ENCODE measurements at places on chromosomes 7 and 10.

- DNase-seq = no peak
These were observed 114.1 kb upstream of the CARD11 start for GRCh38 chr7:3157566-3158287.

DNA sequence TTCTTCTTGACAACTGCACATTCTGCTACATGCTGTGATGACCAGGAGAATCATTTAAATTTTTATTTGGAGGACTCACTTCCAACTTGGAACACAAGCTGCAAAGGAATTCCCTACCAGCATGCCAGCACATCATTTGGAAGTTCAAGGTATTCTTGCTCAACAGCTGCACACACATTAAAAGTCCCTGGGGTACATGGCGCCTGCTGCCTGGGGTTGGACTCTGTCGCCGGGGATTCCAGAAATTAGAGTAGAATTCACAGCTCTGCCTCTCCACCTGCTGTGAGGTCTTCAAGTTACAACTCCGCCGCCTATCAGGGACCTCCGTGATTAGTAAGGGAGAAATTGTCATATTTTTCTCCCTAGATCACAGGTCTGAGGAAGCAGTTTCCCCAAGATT, 1.1 kb downstream of the ZNF32 start:
- DNase-seq = no peak

DNA sequence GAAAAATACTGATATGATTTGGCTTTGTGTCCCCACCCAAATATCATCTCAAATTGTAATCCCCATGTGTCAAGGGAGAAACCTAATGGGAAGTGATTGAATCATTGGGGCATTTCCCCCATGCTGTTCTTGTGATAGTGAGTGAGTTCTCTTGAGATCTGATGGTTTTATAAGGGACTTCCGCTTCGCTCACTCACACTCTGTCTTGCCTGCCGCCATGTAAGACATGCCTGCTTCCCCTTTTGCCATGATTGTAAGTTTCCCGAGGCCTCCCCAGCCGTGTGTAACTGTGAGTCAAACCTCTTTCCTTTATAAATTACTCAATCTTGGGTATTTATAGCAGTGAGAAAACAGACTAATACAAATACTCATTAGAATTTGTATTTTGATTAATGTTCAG, 5.1 kb upstream of the MRPS17 start:
- DNase-seq = no peak

DNA sequence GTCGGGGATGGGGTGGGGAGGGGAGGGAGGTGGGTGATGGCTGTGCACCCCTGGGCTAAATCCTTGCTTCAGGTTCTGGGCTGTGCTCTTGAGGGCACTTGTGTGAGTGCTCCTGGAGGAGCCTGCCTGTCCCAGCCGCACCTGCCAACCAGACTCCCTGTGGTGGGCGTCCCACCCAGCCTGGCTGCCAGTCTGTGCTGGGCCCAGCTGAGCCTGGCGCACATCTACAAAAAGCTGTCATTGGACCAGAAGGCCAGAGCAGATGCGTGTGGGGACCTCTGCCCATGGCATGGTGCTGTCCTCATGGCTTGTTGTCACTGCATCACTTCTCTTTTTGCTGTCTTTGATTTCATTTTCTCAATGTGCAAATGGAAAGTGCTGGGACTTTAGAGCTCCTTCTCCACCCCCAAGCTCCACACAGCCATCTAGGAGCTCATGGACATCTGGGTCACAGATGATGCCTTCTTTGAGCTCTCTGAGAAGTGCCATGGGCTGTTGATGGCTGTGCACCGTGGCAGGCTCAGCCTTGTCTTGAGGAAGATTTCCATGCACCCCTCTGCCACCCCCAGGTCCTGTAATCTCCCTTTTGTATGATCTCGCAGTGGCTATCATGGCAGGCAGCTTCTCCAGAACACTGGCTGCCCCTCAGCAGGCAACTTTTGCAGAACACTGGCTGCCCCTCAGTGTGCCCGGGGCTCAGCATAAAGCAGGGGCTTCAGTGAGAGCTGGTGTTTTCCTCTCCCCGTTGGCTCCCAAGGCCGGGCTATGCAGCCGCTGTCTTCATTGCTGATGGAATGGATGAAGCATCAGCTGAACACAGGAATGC, 83.9 kb downstream of the ADCY1 start:
- DNase-seq = no peak

DNA sequence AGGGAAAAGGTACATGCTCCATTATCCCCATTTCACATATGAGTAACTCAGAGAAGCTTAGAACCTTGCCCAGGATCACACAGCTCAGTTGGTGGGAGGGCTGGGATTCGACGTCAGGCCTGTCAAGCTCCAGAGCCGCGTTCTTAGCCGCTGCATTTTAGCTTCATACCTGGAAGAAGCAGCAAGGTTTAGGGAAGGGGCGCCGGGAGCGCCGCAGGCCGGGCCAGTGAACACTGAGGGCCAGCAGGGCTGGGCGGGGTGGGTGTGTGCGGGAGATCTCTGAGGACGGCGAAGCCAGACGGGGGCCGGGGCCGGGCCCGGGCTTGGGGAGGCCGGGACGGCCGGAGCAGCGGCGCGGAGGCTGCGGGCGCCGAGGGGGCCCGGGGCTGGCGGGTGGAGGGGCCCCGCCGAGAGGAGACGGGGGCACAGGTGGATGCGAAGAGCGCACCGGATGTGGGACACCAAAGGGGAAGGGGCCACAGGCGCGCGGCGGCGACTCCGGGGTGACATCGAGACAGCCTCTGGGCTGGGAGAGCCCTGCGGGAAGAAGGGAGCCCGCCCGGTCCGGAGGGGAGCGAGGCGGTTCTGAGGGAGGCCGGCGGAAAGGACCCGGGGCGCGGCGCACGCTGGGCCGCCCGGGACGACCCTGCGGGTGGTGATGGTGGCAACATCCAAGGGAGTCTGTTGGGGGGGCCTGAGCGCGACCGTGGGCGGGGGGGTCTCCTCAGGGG, 498 bp downstream of the NDST2 start:
- DNase-seq = peak; percentile 33

DNA sequence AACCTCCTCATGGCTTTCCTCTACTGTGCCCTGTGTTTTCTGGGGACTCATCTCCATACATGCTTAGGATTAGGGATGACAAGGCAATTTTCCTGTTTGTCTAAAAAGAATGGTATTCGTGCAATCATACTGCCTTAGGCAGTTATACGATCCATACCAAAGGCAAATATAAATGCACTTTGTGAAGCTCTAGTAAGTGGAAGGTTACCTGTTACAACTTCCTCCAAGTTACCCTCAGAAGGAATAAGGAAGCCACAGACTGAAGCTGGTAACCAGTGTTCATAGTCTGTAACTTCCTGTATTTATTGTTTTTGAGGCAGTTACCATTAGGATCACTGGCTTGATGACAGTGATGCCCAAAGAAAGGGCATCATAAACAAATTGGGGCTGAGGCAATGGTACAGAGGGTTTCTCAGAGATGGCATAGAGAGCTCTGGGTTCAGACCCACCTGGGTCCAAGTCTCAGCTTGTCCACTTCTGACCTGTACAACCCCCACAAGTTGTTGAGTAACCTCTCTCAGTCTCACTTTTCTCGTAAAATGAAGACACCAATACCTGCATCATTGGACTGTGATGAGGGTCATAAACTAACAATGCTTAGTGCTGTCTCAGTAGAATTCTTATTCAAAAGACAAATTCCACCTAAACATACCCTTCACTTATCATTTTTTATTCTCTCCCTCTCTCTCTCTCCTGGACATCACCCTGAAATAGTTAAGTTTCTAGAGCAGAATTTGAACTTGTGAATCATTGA, 138.2 kb downstream of the ELMO1 start:
- no peak for DNase-seq

DNA sequence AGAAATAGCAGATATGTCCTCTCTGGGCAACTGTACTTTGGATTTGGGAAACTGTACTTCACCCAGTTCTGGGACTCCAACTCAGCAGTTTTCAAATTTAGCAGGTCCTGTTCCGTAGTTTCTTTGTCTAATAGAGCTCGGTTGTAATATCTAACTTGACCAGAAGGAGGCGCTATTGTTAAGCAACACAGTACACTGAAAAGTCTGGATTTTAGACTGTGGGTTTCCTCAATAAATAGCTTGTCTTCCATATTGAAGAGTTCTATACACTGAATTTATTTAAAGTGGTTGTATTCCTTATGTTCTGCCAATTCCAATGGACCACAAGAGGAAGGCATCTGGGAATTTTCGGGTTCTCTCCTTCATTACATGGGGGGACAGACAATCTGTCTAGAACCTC, 39.8 kb downstream of the ELFN1 start:
- DNase-seq = no peak

GRCh38 chr7:39459636-39460035, 106.6 kb upstream of the YAE1 start:
- no peak for DNase-seq

GRCh38 chr7:130266258-130266960, at the start of gene CPA2:
CPA2 (plus strand) TSS chr7:130266863; CDS start chr7:130266882, 19 bp downstream.
- DNase-seq = no peak

DNA sequence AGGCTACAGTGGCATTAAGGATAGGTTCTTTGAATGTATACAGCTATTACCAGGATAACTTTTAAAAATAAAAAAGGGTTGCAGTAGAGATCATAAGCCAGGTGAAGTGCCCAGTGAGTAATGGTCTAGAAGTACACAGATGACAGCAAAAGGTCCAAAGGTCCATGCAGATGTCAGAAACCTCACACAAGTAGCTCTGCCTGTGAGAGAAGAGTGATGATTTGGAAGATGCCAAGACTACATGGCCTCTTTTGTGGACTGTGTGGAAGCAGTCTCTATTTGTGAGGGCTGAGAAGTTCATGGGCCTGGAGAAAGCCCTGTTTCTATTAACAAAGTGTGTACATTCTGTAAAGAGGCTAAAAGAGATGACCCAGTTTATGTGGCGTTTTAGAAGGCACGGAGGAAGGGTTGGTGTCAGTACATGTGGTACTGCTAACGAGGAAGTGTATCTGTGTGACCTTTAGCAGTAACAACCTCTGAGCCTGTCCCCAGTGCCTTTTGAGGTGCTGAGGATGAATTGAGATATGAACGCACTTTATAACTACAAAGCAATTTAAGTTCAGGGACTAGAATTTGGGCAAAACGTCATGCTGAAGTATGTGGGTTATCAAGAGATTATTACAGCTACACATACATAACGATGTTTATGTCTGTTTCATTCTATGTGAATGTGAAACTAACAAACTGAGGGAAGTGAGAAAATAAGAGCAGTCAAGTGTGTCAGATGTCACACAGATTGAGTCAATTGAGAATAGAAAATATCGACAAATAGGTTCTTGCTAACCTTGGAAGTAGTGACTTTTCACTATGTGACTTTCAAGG, 7.6 kb downstream of the CYCS start:
- DNase-seq = no peak

DNA sequence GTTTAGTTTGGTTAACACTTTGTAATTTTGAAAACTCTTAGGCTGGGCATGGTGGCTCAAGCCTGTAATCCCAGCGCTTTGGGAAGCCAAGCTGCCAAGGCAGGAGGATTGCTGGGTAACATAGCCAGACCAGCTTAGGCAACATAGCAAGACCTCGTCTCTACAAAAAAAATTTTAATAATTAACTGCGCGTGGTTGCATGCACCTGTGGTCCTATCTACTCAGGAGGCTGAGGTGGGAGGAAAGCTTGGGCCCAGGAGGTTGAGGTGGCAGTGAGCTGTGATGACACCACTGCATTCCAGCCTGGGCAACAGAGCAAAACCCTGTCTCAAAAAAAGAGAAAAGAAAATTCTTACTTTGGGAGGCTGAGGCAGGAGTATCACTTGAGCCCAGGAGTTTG, 18.2 kb downstream of the MYOZ1 start:
- no peak for DNase-seq

GRCh38 chr7:97145068-97145467, 27.6 kb downstream of the SDHAF3 start:
- no peak for DNase-seq

DNA sequence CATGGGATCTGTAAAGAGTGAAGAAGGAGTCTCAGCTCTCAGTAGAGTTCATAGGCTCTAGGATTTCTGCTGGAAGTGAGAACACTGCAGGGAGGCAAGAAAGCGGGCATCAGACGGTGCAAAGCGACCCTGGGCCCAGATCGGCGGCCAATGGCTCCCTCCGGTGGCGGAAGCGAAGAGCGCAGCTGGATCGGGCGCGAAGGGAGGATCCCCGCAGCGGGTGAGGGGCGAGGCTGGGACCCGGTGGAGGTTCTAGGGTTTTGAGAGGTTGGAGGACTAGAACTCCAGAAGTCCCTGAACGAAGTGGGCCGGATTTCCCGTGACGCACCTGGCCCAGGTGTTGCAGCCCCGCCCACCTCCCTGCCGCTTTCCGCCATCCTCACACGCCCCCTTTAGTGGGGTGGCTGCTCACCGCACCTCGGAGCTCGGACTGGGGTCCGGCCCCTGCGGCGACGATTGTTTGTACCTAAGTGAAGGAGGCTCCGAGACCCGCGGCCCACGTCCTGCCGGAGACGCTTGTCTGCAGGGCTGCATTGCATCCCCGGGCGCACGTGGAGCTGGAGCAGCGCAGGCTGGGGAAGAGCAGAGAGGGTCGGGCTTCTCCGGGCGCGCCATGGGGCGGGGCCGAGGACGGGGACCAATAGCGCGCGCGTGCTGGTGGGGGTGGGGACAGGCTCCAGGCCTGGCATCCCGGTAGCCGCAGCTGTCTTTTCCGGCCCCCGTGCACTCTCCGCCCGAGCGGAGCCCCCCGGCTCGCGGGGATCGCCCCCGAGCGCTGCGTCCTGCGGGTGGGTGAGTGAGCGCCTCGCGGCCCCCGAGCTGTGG, at the start of gene SLC12A9:
SLC12A9 (plus strand) TSS at position 666 of the 825 bp plus-strand sequence. CDS start 1,485 bp downstream, outside the sequence.
- peak; percentile 85 for DNase-seq

DNA sequence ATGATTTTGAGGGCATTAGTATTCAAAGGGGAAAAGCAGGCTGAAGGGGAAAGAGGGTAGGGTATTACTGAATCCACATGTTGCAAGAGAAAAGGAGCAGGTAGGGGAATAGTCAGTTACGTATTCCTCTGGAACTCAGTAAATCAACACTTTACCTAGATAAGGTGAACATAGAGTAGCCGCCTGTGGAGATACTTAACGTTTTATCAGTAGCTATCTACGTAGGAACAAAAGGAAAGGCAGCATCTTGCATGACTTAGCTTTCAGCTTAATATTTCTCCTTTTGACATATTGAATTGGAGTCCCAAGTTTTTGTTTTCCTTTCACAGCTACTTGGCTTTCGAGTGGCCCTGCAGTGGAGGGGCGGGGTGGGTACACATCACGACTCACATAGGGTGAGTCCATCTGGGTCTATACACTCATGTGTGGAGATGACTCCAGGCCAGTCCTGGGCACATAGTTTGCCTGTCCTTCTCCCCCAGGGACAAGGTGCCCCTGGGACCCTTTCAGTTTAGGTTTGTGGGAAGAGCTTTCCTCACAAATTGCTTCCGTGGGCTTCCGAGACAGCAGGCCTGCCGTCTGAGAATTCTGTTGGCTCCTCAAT, 48.1 kb downstream of the CCNY start:
- no peak for DNase-seq

DNA sequence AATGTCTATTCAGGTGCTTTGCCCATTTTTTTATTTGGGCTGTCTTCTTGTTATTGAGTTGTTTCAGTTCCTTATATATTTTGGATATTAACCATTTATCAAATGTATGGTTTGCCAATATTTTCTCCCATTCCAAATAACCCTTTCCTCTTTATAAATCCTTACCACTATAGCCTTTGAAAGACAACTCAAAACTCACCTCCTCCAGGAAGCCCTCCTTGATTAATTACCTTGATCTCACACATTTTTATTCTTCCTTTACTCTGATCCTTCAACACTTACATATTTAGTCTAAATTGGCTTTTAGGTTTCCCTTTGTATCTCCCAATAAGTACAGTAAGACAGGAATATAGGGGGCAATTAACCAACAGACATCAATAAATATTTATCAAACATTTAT, 42.9 kb downstream of the NRCAM start:
- no peak for DNase-seq

Measured in stimulated activated CD8-positive, alpha-beta memory T cell treated with anti-CD3 and anti-CD28 coated beads, Interleukin-2, amount 100 ng/mL, for 48 hours (primary cell).